Stimulated activated CD8-positive, alpha-beta memory T cell treated with anti-CD3 and anti-CD28 coated beads, Interleukin-7, amount 100 ng/mL, for 1 hour (primary cell): ENCODE measurements at places on chromosomes 4 and X.

DNA sequence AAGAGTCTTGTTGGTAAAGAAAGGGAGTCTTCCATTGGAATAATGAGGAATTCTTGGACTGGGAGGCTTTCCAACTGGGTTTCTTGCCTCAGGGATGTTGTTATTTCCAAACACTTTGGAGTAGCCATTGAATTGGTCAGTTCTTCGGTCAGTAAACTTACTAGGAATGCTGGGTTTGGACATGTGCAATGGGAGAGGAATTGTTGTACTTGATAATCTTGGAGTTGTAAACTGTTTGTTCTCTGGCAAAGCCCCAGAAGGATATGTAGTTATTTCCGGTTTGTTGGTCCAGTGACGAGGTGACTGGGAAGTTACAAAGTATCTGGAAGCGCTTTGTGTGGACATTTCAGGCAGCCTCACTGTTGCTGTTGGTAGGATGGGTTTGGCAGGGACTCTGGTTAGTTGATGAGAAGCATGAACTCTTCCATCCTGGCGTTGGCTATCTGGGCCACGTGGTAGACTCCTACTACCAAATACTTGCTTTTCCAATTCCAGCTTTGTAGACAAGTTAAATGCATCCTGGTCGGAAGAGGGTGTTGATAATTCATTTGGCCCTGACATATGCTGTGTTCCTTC, 25.9 kb downstream of the MXRA5 start:
- DNase-seq = no peak

DNA sequence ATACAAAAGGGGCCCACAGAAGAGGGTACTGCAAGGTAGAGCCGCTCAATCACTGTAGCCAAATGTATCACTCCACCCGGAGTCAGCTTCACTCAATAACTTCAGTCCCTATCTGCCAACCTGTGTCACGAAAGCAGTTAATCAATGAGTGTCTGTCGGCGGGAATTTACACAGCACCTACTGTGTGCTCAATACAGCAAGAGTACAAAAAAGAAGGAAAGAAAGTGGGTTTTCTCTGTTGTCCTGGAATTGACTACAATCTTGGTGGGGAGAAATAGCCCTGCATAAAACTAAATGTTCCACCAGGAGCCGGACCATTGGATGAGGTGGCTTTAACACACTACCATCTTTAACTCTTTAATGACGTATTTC, 780 bp upstream of the NKRF start:
- DNase-seq = no peak

DNA sequence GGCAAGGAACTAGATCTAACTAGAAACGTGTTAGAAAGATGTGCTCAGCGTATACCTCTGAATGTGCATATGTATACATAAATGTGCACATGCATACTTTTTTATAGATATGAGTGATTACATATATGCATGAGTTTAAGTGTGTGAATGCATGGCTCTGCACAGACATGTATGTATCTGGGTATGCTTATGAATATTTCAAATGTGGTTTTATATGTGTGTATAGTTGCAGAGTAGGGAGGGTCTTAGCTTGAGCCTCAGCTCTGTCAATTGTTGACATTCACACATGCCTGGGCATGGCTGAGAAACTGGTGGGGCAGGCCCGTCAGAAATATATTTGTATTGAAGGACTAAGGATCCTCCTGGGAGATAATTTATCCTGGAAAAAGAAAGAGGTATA, 31.1 kb downstream of the RAP2C start:
- DNase-seq = no peak

- no peak for DNase-seq
Observed at GRCh38 chr4:158580064-158580463, 58.4 kb downstream of the RXFP1 start.
